ENCODE measurements at places on chromosomes 5 and 9.

GRCh38 chr5:158855510-158855909 lies 244.2 kb downstream of the EBF1 start:
- no peak for DNase-seq

DNA sequence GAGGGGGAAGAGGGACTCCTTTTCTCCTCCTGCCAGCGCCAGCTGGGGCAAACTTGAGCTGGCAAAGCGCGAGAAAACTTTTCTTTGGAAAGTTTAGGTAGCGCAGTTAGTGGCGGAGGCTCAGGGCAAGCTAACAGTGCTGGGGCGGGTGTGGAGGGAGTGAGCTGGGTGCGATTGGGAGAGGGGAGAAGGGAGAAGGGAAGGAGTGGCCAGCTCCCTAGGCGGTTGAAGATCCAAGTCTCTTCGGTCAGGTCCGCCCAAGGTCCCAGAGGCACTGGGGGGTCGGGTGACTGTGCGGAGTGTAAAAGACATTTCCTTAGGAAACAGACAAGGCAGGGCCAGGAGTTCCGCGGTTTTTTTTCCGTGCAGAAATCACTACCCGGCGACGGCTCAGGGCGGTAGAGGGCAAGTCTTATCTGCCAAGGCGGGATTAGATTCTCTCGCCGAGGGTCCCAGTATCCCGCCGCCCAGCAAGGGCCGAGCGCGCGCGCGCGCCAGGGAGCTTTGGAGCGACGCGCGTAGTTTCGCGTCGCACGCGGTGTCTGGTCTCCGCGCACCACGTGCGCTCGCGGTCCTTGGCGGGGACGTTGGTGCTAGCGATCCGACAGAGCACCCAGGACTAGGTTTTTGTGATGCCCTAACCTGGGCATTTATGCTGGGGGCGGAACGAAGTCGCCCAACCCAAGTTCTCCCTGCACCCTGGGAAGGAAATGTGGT lies 33.6 kb upstream of the NFIB start:
- DNase-seq, result no peak

GRCh38 chr5:77133061-77133758 lies 46.1 kb upstream of the ZBED3 start:
- DNase-seq, result no peak

DNA sequence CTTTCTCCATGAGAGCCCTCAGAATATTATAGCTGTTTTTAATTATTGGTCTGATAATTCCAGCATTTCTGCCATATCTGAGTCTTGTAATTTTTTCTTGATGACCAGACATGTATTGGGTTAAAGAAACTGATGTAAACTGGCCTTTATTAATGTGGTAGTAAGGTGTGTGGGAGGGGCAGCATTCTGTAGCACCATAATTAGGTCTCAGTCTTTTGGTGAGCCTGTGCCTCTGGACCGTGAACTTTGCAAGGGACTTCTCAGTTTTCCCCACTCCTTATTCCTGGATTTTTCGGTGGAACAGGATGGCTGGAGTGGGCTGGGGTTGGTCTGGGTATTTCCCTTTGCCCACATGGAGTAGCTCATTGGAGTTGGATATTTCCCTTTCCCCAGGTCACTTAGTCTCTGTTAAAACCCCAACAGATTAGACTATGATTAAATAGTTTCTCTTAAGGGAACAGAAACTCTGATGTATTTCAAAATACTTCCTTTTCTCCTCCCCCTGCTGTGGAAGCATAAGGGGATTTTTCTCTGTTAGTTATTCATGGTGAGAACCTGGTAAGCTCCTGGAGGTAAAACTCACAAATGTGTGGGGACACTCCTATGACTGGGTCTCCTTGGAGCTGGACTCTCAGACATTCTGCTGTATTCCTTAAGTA lies 52.4 kb downstream of the FSD1L start:
- no peak for DNase-seq

GRCh38 chr9:73200694-73201452 lies 49.2 kb downstream of the ANXA1 start:
- peak; percentile 62 for DNase-seq

- peak; percentile 88 for DNase-seq
These were observed 167.3 kb upstream of the IRX1 start for GRCh38 chr5:3428334-3428733.

DNA sequence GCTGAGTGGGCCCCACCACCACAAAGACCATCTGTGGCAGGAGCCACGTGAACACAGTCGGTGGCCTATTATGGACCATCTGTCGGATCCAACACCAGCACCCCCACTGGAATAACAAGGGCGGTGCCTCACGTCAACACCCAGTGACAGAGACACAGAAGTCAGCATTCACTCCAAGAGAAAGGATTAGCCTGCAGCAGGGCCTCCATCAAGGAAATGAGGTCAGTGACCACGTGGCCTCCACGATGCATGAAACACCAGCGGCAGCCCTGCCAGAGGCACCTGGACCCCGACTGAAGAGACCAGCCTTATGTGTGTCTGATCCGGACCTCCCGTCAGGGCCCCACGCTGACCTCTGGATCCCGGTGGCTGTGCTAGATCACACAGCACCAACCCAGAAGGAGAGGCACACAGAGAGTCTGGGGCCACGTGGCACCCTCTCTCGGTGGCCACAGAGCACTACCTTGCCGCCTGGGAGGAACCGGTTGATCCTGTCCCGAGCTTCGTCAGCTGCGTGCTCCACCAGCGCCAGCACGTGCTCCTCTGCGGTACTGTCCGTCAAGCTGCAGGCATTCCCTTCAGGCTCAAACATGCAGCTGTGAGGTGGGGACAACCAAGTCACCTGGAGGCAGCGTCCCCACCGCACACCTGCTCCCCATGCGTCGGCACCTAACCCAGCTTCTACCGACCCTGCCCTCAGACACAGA lies 9.0 kb downstream of the BRD9 start:
- no peak for DNase-seq

DNA sequence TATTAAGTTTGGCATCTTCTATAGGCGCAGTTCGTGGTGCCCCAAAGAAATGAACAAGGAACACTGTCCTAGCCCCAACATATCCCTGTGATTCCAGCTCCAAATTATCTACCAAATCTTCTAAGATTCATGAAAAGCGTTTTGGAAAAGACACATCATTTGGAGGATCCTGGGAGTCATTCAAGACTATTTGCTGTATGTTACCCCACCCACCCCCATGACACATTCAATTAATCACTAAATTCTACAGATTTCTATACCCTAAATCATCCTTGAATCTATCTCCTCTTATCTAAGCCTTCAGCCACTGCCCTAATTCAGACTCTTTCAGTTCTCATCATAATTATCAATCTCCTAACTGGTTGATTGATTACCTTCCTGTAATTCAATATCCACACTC lies 5.5 kb upstream of the RUSC2 start:
- no peak for DNase-seq

DNA sequence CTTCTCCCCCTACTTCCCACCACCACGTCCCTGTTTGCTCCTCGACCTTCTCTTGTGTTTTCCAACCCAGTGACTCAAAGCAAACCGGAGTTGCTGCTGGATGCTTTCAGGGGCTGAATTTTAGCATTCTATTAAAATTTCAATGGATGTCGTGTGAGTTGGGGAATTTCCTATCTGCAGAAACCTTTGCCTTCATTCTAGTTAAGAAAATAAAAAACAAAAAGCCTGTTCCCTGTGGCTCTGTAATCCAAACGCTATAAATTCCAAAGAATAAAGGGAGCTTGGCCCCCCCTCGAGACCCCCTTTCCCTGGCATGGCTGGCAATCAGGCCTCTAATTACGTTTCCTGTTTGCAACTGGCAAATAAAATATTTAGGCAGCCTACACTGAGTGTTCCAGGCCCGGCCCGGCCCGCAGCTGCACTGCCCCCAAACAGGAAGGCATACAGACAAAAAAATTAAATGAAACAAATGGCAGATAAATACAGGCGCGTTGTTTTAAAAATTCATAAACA lies 139.4 kb upstream of the PPP1R26 start:
- no peak for DNase-seq

GRCh38 chr5:135502836-135503520 lies 32.8 kb downstream of the NEUROG1 start:
- DNase-seq, result no peak

DNA sequence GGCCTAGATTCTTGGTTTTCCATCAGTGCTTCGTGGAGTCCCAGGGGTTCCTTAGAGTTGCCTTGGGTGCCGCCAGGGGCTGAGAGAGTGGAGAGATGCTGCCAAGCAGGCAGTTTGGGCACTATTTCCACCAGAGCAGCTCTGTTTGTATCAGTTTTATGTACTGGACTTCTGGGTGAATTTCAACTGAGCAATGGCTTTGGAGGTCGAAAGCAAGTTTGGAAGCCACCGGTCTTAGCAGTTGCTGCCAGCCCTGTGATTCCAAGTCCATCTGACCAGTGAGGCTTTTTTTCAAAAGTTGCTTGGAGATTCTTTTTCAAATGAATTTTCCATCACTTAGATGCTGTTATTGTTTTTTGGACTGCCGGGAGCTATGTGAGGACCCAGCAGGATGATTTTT lies 68.5 kb downstream of the ANGPTL2 start:
- DNase-seq, result no peak

- DNase-seq, result no peak
These were observed 80.8 kb downstream of the FAM81B start for GRCh38 chr5:95471942-95472341.

DNA sequence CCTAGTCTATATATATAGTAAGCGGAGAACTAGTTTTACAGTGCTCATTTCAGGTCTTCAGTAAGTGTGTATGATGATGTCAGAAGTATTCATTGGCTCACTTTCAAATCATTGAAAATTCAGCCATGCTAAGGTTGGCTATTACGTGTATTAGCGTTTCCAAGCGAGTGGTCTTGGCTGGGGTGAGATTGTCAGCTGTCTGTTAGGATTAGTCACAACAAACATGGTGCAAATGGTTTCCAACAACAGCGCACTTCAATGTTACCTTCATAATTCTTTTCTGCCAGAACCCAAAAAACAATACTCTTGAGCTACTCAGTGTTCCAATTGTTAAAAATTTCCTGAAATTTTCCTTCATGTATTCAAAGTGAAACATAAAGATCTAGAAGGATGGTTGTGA lies 283.0 kb downstream of the AOPEP start:
- DNase-seq, result no peak

DNA sequence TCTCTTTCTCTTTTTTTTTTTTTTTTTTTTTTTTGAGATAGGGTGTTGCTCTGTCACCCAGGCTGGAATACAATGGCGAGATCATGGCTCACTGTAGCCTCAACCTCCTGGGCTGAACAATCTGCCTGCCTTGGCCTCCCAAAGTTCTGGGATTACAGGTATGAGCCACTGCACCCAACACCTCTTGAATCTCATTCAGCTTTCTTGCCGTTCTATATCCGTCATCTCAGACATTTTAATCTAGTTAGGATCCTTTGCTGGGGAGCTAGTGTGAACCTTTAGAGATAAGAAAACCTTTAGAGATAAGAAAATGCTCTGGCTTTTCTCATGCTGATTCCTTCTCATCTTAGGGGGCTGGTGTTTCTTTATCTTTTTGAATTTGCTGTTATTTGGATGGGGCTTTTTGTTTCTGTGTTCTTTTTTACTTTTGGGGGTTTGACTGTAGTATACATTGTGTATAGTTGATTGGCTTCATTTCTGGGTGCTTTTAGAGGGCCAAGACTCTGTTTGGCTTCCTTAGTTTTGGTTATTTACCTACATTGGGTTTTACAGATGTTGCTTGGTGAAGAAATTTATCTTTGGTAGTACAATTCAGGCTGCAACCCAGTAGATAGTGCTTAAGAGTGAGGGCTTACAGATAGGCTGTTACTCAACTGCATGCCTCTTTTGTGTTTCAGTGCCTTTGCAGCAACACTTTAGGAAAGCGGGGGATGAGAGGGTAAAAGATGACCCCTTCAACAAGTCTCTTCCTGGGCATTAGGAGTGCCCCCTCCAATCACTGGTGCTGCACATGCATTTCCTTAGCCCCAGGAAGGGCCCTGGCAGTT lies 41.9 kb upstream of the SLC36A1 start:
- DNase-seq, result no peak

GRCh38 chr9:34382054-34382453 lies 5.4 kb upstream of the MYORG start:
- DNase-seq, result no peak

DNA sequence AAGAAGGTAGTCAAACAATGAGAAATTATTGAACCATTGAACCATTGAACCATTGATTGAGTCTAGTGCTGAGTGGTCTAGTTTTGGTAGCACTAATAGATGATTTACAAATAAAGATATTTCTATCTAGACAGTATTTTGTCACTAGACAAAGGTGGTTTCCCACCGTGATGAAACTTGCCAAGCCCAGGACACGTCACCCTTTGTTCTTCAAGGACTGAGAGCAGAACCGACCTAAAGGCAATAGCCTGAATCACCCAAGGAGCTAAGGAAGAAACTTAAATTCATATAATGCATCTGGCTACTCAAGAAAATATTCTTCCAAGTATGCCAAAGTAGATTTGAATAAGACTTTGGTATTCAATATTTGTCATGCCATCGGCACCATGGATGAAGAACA lies 103.3 kb downstream of the ESM1 start:
- no peak for DNase-seq

GRCh38 chr5:77955577-77955976 lies 179.4 kb upstream of the TBCA start:
- no peak for DNase-seq

DNA sequence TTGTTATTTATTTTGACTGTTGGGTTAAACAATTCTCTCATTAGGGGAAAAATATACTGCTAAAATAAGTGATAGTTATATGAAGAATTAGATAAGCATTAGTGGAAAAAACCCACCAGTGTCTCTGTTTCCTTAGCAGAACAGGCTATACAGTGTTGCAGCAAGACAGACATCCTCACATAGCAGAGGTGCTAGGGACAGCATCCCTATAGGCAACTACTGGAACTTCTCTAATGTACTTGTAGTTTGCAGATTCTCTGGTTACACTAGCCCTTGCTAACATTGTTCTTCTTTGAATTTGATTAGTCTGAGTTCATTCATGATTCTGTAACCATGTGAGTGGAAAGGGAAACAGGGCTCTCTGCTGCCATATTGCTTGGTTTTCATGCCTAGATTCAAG lies 661.8 kb upstream of the RGMB start:
- no peak for DNase-seq

GRCh38 chr5:131396630-131397273 lies 132.9 kb downstream of the CDC42SE2 start:
- no peak for DNase-seq

- DNase-seq, result no peak
These were observed 30.0 kb upstream of the AOPEP start for GRCh38 chr9:94696545-94696944.

- DNase-seq, result no peak
These were observed 274.8 kb downstream of the DENND1A start for GRCh38 chr9:123654994-123655637.

- DNase-seq, result peak; percentile 33
These were observed 18.2 kb upstream of the DCP2 start for GRCh38 chr5:112958093-112959088.

GRCh38 chr9:27150746-27151406 lies 41.9 kb downstream of the TEK start:
- DNase-seq, result no peak

DNA sequence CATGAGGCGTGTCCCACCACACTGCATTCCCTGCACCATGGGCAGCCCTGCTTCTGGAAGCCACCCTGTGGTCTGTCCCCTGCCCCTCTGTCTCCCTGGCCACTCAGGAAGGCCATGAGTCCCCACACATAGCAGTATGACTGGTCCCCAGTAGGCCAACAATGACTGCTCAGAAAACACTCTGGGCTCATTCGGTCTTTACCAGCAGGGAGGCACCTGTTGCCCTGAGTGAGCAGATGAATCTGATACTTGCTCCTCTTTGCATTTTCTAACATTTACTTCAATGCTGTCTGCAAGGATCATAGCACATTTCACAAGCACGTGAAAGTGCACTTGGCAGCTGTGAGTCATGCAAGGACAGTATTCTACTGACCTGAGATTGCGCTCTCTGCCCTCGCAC lies 365.4 kb upstream of the IRX1 start:
- no peak for DNase-seq
